ENCODE measurements at places on chromosomes 4 and X. TPM values are rescaled to one million over a fixed set of nuclear protein-coding genes. Genes with fewer than 3 reads are reported as not detected.

Gene ADAM29
- not detected for total RNA-seq

DNA sequence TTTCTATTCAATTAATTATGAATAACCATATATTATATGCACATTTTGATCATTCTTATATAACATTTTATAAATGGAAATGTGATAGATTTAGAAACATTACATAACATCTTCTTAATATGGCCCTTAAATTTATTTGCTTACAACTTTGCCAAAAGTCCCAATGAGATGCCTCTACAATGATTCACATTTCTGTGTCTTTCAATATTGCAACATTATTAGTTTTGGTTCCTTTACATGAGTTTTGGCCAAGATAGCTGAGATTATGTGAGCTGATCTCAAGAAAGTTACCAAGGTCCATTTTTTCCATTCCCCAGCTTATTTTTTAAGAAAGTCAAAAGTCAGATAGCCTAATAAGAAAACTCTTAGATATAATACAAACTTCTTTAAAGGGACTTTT is 361.2 kb downstream of the PCDH7 start:
- H3K27ac ChIP-seq = no peak overlapping the region
- H3K27me3 ChIP-seq = no peaks in the 10 kb centered on the region
- H3K4me1 ChIP-seq = peaks cover 6% of the 10 kb centered on the region

Gene CXCL1
- 1.8 TPM for total RNA-seq

Gene PNMA6F
- not detected for total RNA-seq

Gene CENPVL2
- not detected for total RNA-seq

- H3K4me3 ChIP-seq = no peak overlapping the region
- no peaks in the 10 kb centered on the region for H3K27me3 ChIP-seq
- H3K36me3 ChIP-seq = peaks cover 24% of the 10 kb centered on the region
- no peak overlapping the region for H3K27ac ChIP-seq
- peaks cover 14% of the 10 kb centered on the region for H3K4me1 ChIP-seq
Observed at GRCh38 chr4:39970671-39971640, 6.8 kb downstream of the PDS5A start.

GRCh38 chr4:152099061-152099425 is 338.2 kb upstream of the GATB start:
- peaks cover 4% of the 10 kb centered on the region for H3K4me1 ChIP-seq
- no peak overlapping the region for H3K27ac ChIP-seq
- H3K27me3 ChIP-seq = no peaks in the 10 kb centered on the region
- no peak for DNase-seq
- H3K4me3 ChIP-seq = no peak overlapping the region

- H3K4me1 ChIP-seq = no peaks in the 10 kb centered on the region
- H3K27me3 ChIP-seq = no peaks in the 10 kb centered on the region
- no peak overlapping the region for H3K4me3 ChIP-seq
- H3K36me3 ChIP-seq = no peaks in the 10 kb centered on the region
- H3K27ac ChIP-seq = no peak overlapping the region
Observed at GRCh38 chr4:33890841-33891240, 2353.5 kb downstream of the ARAP2 start.

DNA sequence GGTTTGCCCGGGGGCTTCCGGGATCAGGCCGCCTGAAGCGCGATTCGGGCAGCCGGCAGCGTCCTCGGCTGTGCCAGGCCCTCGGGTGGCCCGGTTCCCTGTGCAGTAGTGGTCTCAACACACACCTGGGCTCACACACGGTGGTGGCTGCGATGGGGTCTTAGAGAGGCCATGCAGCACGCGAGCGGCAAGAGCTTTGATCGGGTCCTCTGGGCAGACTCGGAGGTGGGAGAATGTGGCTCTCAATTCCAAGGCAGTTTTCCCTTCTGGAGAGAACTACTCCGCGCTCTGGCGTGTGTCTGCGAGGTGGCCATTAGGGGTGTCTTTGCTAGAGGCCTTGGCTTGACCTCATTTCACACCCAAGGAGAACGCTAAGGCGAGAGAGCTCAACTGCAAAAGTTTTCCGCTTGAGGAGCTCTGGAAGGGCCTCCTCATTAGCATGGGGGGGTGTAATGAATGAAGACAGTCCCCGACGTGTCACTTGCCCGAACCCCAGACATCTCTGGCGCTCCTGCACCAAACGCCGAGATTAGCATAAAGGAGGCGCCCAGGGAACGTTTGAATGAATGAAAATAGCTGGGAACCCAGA is 771 bp upstream of the RBPJ start:
- no peak for DNase-seq
- no peaks in the 10 kb centered on the region for H3K27me3 ChIP-seq
- peaks cover 30% of the 10 kb centered on the region for H3K4me1 ChIP-seq

Gene F8
- 30.0 TPM for total RNA-seq

- no peaks in the 10 kb centered on the region for H3K36me3 ChIP-seq
- H3K4me1 ChIP-seq = no peaks in the 10 kb centered on the region
- no peaks in the 10 kb centered on the region for H3K27me3 ChIP-seq
- H3K27ac ChIP-seq = no peak overlapping the region
- no peak for DNase-seq
Observed at GRCh38 chr4:31968842-31969241, 1248.7 kb downstream of the PCDH7 start.

Gene CFP
- total RNA-seq = 6.8 TPM

Gene AKAP4
- total RNA-seq = not detected

- peaks cover 9% of the 10 kb centered on the region for H3K36me3 ChIP-seq
- no peak overlapping the region for H3K27ac ChIP-seq
- H3K4me3 ChIP-seq = no peak overlapping the region
- no peak for DNase-seq
- H3K4me1 ChIP-seq = peaks cover 13% of the 10 kb centered on the region
Observed at GRCh38 chr4:26441102-26441501, 49.2 kb downstream of the CCKAR start.

GRCh38 chr4:118058955-118059354 is 24.7 kb downstream of the NDST3 start:
- H3K36me3 ChIP-seq = no peaks in the 10 kb centered on the region
- no peak overlapping the region for H3K4me3 ChIP-seq
- DNase-seq = no peak

DNA sequence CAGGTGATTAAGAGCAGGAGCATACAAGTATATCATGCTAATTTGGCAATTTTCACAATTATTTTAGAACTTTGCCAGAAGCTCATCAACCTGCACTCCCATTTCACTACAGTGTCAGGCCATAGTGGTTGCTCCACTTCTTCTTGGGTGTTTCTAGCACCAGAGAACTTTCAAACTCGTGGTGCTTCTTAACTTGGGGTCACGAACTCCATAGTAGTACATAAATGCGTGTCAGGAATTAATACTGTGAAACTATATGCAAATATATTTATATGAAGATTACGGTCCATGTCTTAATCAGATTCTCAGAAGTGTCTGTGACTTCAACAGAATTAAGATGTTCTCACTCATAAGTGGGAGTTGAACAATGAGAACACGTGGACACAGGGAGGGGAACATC is 254.3 kb upstream of the BMP3 start:
- H3K27me3 ChIP-seq = no peaks in the 10 kb centered on the region
- no peaks in the 10 kb centered on the region for H3K36me3 ChIP-seq

DNA sequence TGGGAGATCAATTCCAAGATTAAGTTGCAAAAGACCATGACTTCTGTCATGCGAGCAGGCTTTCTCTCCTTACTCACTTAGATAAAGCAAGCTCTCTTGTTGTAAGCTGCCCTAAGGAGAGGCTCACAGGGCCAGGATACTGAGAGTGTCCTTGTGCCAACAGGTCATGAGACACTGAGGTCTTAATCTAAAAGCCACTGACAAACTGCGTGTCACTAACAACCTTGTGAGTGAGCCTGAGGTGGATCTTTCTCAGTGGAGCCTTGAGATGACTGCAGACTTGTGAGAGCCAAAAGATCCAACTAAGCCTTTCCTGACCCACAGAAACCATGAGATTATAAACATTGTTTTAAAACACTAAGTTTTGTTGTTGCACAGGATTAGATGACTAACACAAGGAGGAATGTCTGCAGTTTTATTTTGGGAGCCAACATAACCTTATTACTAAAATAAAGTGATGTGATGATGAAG is 170.5 kb downstream of the SLC39A8 start:
- H3K27me3 ChIP-seq = no peaks in the 10 kb centered on the region
- H3K4me1 ChIP-seq = no peaks in the 10 kb centered on the region
- no peak overlapping the region for H3K4me3 ChIP-seq
- DNase-seq = no peak
- H3K27ac ChIP-seq = no peak overlapping the region
- no peaks in the 10 kb centered on the region for H3K36me3 ChIP-seq

Gene N4BP2
- 6.6 TPM for total RNA-seq

- H3K4me3 ChIP-seq = no peak overlapping the region
- no peaks in the 10 kb centered on the region for H3K36me3 ChIP-seq
- no peaks in the 10 kb centered on the region for H3K4me1 ChIP-seq
- H3K27ac ChIP-seq = no peak overlapping the region
- DNase-seq = no peak
Observed at GRCh38 chrX:64842492-64842891, 133.8 kb downstream of the ZC4H2 start.

DNA sequence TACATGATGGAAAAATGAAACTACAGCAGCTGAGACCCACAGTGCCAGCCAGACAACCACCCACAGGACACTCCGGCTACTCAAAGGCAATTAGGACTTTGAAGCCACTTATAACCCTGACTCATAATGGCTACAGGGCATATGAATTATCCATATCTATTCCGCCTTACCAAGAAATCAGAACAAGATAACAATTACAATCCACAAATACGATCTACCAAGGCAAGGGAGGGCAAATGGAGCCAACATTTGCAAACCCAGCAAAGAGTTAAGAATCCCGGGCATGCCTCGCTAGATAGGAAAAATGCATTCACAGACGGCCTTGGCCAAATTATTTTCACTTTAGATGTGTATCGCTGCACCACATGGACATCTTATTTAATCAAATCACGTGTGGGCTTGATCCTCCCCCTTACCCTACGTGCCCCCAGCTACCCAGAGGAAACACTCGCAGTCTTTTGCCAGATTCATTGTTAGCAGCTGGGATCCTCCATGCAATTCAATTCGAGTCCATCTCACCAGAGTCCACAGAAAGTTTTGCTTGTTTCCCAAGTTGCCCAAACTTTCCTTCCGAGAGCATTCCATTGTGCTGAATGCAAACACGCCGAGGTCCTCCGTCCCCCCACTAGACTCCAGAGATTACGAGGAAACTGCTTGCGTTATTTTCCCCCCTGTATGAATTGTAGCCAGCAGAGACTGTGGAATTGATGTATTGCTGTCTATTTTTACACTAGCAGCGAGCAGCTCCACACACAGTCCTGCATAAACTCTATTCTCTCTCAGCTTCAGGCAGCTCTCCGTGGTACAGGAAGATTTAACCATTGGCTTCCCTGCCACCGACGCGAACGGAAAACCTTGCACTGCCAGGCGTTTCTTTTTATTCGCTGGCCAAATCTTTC is 1.2 kb downstream of the PPARGC1A start:
- DNase-seq = peak; percentile 91
- H3K36me3 ChIP-seq = no peaks in the 10 kb centered on the region
- peak overlapping the region; percentile 86 for H3K27ac ChIP-seq
- peak overlapping the region; percentile 55 for H3K4me3 ChIP-seq
- no peaks in the 10 kb centered on the region for H3K27me3 ChIP-seq

Gene NDP
- not detected for total RNA-seq

Gene CASK
- total RNA-seq = 28.7 TPM

Gene CYSLTR1
- 25.7 TPM for total RNA-seq

GRCh38 chrX:23699636-23700194 is 32.4 kb downstream of the PRDX4 start:
- no peaks in the 10 kb centered on the region for H3K27me3 ChIP-seq
- H3K36me3 ChIP-seq = peaks cover 31% of the 10 kb centered on the region
- H3K27ac ChIP-seq = no peak overlapping the region
- H3K4me1 ChIP-seq = no peaks in the 10 kb centered on the region

Gene PRSS12
- total RNA-seq = 0.46 TPM

- H3K36me3 ChIP-seq = no peaks in the 10 kb centered on the region
- DNase-seq = no peak
- no peak overlapping the region for H3K4me3 ChIP-seq
- H3K4me1 ChIP-seq = no peaks in the 10 kb centered on the region
Observed at GRCh38 chrX:113935518-113935917, 648.4 kb upstream of the HTR2C start.

GRCh38 chr4:169209388-169209883 is 61.3 kb downstream of the SH3RF1 start:
- H3K36me3 ChIP-seq = no peaks in the 10 kb centered on the region
- no peaks in the 10 kb centered on the region for H3K27me3 ChIP-seq
- H3K4me1 ChIP-seq = peaks cover 15% of the 10 kb centered on the region

DNA sequence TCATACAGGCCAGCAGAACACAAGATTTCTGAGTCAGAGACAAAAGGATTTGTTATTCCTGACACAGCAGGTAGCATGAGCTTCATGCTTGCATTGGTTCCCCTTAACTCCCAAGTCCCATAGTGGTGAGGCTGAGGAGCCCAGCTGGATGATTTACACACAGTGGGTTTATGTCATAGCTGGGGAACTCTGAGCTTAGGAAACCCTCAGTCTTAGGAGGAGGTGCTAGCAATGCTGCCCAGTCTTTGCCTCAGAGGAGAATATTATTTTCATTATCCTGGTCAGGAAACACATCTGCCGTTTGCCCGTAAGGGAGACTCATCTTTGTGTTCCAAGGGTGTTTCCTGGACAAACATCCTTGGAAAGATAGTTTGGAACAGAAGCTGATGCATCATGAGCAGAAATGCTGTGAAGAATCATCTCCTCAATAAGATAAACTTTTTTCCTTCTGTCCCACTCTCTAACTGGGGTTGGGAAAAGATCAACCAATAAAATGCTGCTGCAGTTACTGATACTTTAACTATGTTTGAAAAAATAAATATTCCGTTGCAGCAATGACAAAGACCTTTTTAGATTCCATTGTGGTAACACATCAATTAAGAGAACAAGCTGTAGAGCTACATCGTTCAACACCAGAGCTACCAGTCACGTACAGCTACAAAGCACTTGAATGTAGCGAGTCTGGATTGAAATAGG is 146.8 kb downstream of the DCLK2 start:
- no peak overlapping the region for H3K4me3 ChIP-seq
- no peaks in the 10 kb centered on the region for H3K36me3 ChIP-seq
- no peak for DNase-seq
- H3K27me3 ChIP-seq = no peaks in the 10 kb centered on the region
- no peak overlapping the region for H3K27ac ChIP-seq
- peaks cover 25% of the 10 kb centered on the region for H3K4me1 ChIP-seq

DNA sequence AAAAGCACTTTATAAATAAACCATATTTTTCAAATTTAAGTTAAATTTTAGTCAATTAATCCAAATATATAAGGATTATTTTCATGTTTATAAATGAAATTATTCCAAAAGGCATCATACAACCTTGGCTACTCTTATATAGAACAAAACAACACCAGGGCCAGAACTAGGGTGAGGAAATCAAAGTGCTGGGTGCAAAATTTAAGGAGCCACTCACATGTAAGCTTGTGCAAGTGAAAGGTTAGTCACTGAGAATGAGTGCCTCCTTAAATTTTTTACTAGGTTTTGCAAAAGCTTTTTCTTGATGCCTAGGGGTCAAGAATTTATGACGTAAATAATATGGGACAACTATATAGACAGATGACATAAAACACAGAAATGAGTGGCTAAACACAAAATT is 83.4 kb upstream of the COX18 start:
- no peak overlapping the region for H3K4me3 ChIP-seq
- DNase-seq = no peak
- no peaks in the 10 kb centered on the region for H3K27me3 ChIP-seq
- H3K27ac ChIP-seq = no peak overlapping the region
- H3K4me1 ChIP-seq = no peaks in the 10 kb centered on the region

Gene TSPAN6
- total RNA-seq = 6.1 TPM

- H3K36me3 ChIP-seq = no peaks in the 10 kb centered on the region
- H3K27ac ChIP-seq = no peak overlapping the region
- H3K4me1 ChIP-seq = peaks cover 31% of the 10 kb centered on the region
- no peak for DNase-seq
- no peak overlapping the region for H3K4me3 ChIP-seq
Observed at GRCh38 chr4:86946868-86947500, 12.2 kb downstream of the AFF1 start.

GRCh38 chr4:138835832-138836533 is 179.6 kb upstream of the NOCT start:
- no peak overlapping the region for H3K4me3 ChIP-seq
- H3K27me3 ChIP-seq = no peaks in the 10 kb centered on the region
- peak; percentile 55 for DNase-seq
- no peaks in the 10 kb centered on the region for H3K4me1 ChIP-seq
- no peaks in the 10 kb centered on the region for H3K36me3 ChIP-seq

All from esophagus muscularis mucosa (tissue), 4 donors.